NCI-H2029 treated with DMSO at 0.1 percent for 48 hours (cell line): ENCODE measurements at places on chromosomes 1 and 21.

- peak; percentile 85 for DNase-seq
These were observed 5.2 kb downstream of the DIO1 start for GRCh38 chr1:53899206-53899628.

GRCh38 chr1:221897321-221897721 is 155.4 kb upstream of the DUSP10 start:
- no peak for DNase-seq

- DNase-seq: no peak
These were observed 423 bp downstream of the URB1 start for GRCh38 chr21:32392299-32392879.

GRCh38 chr1:31055501-31055900 is 10.0 kb downstream of the PUM1 start:
- DNase-seq: no peak

- DNase-seq: no peak
These were observed 195.6 kb downstream of the APP start for GRCh38 chr21:25974964-25975363.

DNA sequence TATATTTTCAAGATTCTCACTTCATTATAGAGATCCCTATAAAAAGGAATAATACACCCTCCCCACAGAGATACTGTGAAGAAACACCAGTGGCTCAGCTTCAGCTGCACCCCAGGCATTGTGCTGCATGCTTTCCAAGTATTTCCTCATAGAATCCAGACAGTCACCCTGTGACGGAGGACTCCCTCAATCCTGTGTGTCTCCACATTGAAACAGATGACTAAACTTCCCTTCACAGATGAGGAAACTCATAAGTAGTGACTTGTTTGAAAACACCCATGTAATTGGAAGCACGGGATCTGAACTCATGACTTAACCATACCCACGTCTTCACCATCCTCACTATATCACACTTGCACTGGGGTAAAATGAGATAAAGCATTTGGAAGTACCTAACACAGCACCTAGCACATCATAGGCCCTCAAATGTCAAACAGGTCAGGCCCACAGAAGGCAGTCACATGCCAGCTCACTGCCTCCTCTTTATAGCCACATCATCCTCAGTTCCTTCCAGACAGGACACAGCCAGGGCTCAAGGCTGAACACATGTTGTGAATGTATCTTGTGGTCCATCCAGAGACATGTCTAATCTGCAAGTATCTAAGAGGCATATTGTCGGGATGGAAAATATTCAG is 55.2 kb downstream of the GPR161 start:
- DNase-seq: no peak
